ENCODE measurements at places on chromosomes 4 and X.

DNA sequence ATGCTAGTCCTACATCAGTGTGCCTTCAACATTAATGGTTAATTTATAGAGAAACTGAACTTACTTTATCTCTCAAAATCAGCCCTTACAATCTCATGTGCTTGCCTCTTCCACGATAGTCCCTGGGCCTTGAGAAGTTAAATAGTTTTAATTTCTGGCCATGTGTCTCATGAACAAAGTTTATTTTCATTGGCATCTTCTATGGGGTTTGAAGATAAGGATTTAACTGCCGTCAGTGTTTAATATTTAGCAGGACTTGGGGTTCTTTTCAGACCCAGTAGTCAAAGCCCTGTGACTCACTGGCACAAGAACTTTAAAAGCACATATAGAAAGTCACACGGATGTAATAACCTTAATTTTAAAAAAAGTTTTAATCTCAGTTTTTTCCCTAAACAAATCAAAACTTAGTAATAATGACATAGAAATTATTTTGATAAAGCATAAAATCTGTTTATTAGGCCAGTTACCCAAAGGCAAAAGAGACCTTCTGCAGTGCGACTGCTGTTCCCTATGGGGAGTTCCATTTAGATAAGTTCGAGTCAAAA, 10.1 kb upstream of the MPP1 start:
- no peak for DNase-seq

- no peak for DNase-seq
These were observed 127.5 kb downstream of the PAPSS1 start for GRCh38 chr4:107592519-107592918.

DNA sequence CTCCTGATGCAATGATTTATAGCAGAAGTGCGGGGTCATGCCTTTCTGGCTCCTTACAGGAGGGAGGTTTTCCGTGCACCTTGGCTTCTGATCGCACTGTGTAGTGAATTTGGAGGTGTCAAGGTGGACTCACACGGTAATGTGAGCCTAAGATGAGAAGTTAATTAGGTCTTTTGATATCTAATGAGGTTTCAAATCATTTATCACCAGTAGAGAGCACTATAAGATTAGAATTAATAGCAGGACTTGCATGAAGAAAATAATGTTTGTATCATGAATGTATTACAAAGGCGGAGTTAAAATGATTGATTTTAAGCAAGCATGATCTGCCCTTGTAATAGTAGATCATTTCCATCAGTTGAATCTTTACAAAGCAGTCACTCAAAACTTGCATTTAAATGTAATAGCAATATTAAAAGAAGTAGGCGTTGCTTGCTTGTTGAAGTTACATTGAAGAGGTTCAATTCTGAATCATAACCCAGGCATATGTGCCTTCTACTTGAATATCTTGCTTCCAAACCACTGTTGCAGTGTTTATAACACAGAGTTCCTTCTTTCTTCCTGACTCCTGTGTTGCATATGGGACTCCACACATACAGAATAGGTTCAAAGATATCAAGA, 152.1 kb downstream of the FMR1NB start:
- DNase-seq, result no peak

DNA sequence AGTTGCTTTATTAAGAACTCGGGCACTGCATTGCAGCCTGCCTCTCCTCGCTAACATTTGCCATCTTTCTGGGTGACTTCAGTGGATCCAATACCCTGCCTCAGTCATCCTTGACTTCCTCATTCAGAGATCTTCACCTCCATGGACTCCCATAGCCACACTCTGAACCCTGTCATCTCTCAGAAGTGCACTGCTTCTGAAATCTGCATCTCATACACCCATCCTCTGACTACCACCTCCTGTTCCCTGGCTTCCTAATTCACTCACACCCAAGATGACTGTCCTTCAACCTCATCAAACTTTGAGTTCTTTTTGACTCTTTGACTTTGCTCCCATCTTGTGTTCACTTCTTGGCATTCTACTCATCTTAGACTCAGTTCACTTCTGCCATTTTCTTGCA, 25.3 kb upstream of the CYBB start:
- DNase-seq, result no peak

- no peak for DNase-seq
These were observed 9.0 kb downstream of the BMP3 start for GRCh38 chr4:81039351-81039972.

DNA sequence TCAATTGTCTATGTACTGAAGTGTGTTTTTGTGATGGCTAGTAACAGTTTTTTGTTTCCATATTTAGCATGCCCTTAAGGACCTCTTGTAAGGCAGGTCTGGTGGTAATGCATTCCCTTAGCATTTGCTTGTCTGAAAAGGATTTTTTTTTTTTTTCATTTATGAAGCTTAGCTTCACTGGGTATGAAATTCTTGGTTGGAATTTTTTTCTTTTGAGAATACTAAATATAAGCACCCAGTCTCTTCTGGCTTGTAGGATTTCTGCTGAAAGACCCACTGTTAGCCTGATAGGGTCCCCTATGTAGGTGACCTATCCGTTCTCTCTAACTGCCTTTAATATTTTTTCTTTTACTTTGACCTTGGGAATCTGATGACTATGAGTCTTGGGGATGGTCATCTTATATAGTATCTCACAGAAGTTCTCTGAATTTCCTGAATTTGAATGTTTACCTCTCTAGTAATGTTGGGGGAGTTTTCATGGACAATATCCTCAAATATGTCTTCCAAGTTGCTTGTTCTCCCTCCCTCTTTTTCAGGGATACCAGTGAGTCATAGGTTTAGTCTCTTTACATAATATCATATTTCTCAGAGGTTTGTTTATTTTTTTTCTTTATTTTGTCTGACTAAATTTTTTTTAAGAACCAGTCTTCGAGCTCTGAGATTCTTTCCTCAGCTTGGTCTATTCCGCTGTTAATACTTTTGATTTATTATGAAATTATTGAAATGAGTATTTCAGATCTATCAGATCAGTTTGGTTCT, 157.1 kb upstream of the PGRMC2 start:
- no peak for DNase-seq

DNA sequence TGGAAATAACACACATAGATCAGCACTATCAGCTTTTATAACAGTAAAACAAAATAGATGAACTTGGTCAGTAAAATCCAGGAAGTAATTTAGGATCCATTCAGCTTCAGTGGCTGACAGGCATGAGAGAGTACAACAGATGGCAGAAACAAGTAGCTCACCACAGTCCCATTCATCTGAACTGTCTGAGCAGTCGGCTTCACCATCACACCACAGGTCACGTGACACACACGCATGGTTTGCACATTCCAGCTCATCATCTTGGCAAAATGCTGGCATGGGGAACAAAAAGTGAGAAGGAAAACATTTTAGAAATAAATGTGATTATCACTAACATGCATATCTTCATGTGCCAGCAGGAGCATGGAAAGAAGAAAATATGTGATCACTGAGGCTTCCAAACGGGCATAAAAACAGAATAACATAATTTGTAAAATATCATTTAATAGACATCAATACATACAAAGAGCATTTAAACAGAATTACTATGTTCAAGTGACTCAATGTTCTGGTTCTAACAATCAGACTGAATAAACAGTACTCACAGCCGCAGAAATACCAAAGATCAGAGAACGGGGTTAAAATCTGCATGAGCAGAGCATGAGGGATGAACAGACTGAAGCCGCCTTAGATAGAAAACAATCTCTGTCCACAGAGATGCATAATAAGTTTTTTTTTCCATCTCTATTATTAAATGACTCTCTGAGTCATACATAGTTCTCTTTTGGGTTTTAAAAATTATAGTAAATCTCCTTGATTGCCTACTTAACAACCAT, 158.1 kb downstream of the ATP10D start:
- no peak for DNase-seq

- no peak for DNase-seq
These were observed 113.1 kb upstream of the INPP4B start for GRCh38 chr4:142959173-142959572.

DNA sequence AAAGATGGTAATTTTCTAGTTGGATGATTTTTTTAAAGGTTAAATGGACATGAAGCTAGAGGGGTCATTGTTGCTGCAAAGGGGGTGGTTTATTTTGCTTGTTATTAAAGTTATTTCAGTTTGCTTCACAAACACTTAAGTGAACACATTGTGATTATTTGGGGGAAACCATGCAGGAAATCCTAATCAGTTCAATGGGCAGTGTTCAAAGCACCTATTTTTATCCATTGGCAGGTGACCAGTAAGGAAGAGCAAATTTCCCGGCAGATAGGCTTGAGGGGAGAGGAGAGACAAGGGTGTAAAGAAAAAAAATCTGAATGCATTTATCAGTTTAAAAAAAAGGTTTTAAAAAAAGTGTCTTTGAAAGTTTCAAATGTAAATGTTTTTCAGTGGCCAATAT, 17.6 kb downstream of the GPR174 start:
- DNase-seq, result no peak

- no peak for DNase-seq
These were observed 45.4 kb downstream of the MBNL3 start for GRCh38 chrX:132443196-132444135.

All from GDM1 (cell line).